Camera-type eye (tissue), 1 donor: ENCODE measurements at places on chromosomes 2 and 18. TPM values are rescaled to one million over a fixed set of nuclear protein-coding genes. Genes with fewer than 3 reads are reported as not detected.

Gene CYTIP
- total RNA-seq: 1.8 TPM

Gene HRH4
- total RNA-seq: not detected

Gene SLC4A5
- total RNA-seq: 36.3 TPM

Gene MYO3B
- total RNA-seq: 9.1 TPM

Gene SLC4A3
- 9.8 TPM for total RNA-seq

Gene LANCL1
- 88.8 TPM for total RNA-seq

Gene BUB1
- total RNA-seq: 14.8 TPM

Gene UGT1A6
- 0.55 TPM for total RNA-seq

Gene CXCR2
- total RNA-seq: 0.99 TPM

Gene SCN9A
- 20.1 TPM for total RNA-seq

Gene WDR7
- 80.0 TPM for total RNA-seq

Gene CERKL
- 39.1 TPM for total RNA-seq

Gene RNU2-63P
- total RNA-seq: not detected

Gene ZSWIM2
- not detected for total RNA-seq

Gene PAPOLG
- total RNA-seq: 52.4 TPM

Gene CCDC148
- 13.1 TPM for total RNA-seq

Gene VWC2L
- 11.5 TPM for total RNA-seq

Gene IL1B
- total RNA-seq: 1.6 TPM

Gene RIF1
- 98.9 TPM for total RNA-seq
